ENCODE measurements at places on chromosomes 5 and 9.

GRCh38 chr5:113232221-113232620 is 202.6 kb downstream of the TSSK1B start:
- DNase-seq, result no peak

DNA sequence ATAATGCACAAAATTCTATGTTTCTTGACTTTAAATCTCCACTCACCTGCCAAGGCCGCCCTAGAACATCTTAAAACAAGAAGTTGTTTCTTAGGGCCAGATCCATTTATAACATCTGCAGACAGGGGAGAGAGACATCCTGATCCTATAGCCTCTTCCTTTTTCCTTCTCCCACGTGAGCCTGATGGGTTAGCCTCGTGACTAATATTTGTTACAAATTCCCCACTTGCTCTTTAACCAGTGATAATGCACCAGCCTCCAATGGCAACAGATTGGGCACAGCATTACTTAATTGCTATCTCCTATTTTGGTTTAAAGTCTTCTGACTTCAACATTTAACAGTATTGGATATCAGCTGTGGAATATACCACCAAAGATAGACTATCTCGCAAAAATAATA is 196.5 kb downstream of the GADD45G start:
- DNase-seq, result no peak

GRCh38 chr5:97480313-97480712 is 297.3 kb upstream of the RIOK2 start:
- DNase-seq, result no peak

- no peak for DNase-seq
Observed at GRCh38 chr9:132946211-132946610, 1.8 kb upstream of the TSC1 start.

GRCh38 chr5:158154226-158155005 is 295.5 kb upstream of the CLINT1 start:
- DNase-seq, result no peak

GRCh38 chr5:172699999-172700364 is 58.9 kb downstream of the NEURL1B start:
- DNase-seq, result no peak

- no peak for DNase-seq
Observed at GRCh38 chr5:109750463-109750862, 60.7 kb downstream of the MAN2A1 start.

DNA sequence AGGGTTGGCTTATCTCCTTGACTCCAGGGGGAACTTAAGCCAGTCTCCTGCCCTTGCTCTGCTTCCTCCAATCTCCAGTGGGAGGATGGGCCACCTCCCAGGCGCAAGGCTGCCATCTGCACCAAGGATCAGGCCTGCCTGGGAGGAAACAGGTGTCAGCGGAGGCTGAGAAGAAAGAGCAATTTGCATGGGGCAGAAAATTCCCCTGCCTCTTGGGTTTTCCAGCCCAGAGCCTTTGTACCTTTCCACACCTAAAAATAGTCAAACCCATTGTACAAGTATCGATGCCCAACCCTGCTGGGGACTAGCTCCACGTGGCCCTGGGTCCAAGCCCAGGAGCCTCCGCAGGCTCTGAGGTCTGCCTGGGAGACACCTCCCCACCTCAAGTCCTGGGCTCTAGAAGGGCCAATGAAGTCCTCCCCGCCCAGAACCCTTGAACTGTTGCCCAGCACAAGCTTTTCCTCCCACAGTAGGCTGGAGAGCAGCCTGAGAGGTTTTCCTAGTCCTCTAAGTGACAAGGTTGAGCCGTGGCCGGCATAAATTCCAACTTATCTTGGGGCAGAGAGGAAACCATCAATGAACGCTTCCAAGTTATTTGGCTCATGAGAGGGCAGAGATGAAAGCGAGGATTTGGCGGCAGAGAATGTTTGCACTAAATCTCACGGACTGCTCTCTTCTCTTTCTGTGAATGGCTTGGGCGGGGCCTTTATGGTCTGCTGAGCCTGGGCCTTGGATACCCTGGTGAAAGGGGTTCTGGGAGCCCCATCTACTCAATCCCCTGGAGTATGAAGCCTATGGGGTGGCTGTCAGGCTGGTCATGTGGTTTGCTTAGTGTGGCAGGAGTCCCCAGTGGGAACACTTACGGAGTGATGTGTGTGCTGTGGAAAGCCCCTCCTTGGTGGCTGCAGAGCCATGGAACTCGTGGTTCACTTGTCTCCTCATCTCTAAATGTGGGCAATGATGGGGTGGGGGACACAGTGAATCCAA is 15.6 kb downstream of the JADE2 start:
- DNase-seq, result no peak

DNA sequence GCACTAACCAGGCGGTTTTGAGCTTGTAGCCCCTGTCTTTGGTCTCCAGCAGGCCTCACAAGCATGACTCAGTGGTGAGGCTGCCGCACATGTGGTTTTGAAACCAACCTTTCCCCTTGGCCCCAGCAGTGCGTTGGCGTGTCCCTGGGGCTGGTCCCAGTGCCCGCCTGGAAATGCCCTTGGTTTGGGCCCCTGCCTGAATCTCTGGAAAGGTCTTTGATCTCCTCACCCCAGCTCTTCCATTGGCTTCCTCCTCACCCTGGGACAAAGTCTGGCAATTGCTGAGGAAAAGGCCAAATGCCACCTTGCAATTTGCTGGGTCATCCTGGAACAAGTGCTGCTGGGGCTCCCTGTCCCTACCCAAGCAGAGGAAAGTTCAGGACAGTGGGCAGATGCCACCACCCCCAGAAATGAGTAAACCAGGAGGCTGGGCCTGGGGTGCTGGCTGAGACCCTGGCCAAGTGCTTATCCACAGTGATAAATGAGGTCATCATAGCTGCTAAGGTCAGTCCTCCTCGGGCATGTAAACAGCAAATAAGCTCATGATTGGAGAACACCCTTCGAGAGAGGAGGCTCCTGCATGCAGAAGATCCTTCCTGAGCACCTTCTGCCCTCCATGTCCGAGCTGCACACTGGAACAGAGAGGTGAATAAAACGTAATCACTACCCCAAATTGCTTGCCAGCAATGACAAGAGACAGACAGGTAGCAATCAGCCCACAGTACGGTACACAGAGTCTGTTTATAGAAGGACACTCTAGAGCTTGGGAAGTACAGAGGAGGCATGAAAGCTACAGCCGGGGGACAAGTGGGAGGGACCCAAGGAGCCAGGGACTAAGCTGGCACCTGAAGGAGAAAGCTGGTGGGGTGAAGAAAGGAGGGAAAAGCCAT is 98.9 kb upstream of the CPEB4 start:
- no peak for DNase-seq

DNA sequence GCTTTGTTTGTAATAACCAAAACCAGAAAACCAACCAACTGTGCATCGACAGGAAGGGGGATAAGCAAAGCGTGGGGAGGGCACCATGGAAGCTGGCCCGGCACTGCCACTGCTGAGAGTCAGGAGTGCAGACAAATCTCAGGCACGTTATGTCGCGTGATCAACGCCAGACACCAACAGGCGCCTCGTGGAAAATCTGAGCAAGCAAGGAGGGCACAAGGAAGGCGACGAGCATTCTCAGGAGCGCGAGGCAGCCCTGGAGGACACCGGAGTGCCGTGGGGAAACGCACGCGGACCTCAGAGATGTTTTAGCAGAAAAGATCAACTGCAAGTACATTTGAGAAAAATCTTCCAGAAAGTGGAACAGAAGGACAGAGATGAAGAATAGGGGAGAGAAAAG is 15.1 kb upstream of the NSMF start:
- no peak for DNase-seq

DNA sequence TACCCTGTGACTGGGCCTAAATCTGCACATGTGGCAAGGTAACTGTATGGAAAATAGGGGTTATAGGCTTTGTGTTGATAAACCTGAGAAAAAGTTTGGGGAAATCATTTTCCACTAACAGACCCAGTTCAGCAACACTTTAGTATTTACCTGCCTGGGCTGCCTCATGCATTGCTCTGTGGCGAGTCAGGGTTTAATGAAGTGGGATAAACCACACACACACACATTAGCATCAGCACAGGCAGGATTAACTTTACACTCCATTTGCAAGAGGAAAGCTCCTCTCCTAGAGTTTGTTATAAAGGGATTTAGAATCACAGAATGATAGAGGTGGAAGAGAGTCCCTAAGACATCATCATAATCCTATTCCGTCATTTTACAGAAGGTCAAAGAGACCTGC is 20.0 kb upstream of the ZCCHC7 start:
- no peak for DNase-seq

GRCh38 chr5:142403583-142403982 is 78.8 kb upstream of the SPRY4 start:
- DNase-seq, result peak; percentile 23

- DNase-seq, result no peak
Observed at GRCh38 chr9:15722888-15723287, 170.0 kb downstream of the CCDC171 start.

DNA sequence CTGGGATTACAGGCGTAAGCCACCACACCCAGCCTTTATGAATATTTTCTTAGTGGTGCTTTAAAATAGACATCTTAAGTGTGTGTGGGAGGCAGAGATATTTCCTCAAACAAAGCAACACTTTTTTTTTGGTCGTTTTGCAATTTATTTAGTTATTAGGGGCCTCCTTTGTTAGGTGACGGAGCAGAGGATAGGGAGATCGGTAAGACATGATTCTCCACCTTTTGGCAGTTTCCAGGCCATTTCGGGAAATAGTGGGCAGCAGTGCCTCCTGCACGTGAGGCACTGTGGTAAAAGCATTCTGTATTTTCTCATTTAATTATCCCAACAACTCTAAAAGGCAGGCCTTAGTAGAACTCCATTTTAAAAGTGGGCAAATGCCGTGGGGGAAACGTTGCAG is 1.9 kb downstream of the OCLN start:
- no peak for DNase-seq

DNA sequence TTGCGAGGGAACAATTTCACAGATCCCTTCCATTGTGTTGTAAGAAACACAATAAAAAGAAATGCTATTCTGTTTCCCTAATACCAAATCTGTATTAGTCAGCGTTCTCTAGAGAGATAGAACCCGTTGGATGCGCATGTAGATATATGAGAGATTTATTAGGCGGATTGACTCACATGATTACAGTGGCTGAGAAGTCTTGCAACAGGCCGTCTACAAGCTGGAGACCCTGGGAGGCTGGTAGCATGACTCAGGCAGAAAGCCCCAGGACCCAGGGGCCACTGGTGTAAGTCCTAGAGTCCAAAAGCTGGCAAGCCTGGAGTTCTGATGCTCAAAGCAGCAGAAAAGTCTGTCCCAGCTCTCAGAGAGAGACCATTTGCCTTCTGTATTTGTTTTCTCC is 18.4 kb upstream of the IL17B start:
- DNase-seq, result no peak

DNA sequence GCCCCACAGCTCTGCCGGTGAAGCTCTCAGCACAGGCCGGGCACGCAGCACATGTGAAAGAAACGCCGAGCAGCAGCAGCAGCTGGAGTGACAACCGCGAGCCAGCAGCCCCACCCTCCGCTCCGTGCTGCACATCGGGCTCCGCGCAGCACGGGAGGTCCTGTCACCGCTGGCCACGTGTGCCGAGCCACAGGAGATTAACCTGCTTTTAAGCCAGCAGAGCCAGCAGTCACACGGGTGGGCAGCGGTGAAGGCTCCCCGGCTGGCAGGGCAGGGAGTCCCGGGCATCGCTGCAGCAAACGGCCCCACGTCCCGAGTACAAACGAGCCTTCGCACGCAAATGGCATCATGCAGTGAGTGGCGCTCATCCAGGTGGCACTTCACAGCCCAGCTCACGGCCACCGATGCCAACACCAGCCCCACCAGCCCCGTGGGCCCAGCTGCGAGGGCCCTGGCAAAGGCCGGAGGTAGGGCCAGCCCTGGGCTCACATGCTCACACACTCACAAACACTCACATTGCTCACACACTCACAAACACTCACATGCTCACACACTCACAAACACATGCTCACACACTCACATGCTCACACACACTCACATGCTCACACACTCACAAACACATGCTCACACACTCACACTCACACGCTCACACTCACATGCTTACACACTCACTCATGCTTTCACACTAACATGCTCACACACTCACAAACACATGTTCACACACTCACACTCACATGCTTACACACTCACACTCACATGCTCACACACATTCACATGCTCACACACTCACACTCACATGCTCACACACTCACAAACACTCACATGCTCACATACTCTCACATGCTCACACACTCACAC is 11.1 kb downstream of the CCDC187 start:
- DNase-seq, result peak; percentile 22

DNA sequence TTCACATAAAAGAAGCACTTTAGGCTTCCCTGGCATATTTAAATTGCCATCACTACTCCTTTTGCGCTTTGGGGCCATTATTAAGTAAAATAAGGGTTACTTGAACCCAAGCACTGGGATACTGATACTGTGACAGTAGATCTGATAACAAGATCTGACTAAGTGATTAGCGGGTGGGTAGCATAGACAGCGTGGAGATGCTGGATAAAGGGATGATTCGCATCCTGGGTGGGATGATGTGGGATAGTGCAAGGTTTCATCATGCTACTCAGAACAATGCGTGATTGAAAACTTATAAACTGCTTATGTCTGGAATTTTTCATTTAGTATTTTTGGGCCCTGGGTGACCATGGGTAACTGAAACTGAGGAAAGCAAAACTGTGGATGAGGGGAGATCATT is 75.1 kb downstream of the PTTG1 start:
- DNase-seq, result no peak

- DNase-seq, result no peak
Observed at GRCh38 chr5:37254581-37254980, 5.4 kb upstream of the CPLANE1 start.

DNA sequence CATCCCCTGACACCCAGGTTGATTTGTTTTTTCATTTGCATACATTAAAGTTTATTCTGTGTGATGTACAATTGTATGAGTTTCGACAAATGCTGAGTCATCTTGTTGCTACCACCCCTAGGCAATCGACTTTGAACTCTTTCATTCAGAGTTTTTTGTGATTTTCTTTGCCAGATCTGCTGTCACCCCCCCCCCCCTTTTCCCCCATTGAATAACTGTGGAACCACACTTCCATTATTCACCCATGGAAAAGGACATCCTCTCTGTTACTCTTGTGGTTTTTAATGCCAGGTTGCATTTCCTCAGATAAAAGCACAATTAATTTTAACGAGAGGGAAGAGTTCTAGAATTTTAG is 13.7 kb upstream of the FAM120AOS start:
- DNase-seq, result no peak

DNA sequence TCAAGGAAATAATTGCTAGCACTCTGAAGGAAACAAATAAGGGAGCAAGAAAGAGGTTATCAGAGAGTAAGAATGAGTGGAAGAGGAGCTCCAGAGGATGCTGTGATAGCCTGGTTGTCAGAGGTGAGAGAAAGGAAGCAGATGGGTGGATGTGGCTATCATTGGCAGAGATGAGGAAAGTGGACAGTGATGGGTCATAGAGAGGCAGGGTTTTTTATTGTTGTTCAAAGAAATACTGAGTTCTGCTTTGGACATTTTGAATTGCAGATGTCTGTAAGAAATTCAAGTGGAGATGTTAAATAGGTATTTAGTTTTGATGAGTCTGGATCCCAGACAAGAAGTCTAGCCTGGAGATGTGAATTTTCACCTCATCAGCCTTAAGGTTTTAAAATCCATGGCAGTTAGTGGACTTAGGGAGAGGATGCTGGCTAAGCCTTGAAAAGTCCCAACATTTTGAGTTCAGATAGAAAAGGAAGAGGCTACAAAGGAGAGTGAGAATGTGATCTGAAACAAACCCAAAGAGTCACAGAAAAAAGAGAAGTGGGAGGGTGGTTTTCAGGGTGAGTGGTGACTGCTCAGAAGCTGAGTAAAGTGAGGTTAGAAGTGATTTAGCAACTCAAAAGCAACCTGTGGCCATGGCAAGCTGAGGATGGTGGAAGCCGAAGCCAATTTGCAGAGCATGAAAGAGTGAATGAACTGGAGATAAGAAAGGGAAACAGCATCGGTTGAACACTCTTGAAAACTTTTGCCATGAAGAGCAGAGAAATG is 50.4 kb downstream of the PPIC start:
- DNase-seq, result no peak

All from NCI-H2029 (cell line).